ENCODE measurements at places on chromosomes 4 and X. TPM values are rescaled to one million over a fixed set of nuclear protein-coding genes. Genes with fewer than 3 reads are reported as not detected.

DNA sequence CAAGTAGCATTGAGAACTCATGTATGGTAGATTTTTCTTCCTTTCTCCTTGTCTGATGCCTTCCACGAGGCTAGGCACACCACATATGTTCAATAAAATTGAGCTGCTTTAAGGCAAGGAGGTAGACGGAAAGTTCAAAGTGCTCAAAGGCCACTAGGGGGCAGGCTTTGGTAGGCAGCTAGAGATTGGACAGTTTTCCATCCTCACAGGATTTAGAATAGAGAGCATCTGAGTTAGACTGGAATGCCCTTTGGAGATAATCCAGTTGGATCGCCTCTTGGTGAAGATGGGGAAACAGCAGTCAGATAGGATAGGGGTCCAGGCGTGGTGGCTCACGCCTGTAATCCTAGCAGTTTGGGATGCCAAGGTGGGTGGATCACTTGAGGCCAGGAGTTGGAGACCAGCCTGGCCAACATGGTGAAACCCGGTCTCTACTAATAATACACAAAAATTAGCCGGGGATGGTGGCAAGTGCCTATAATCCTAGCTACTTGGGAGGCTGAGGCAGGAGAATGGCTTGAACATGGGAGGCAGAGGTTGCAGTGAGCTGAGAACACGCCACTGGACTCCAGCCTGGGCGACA lies 30.4 kb downstream of the ELF4 start:
- DNase-seq: peak; percentile 69
- H3K27ac ChIP-seq: no peak overlapping the region
- no peaks in the 10 kb centered on the region for H3K36me3 ChIP-seq

- H3K4me1 ChIP-seq: no peaks in the 10 kb centered on the region
- no peak overlapping the region for H3K27ac ChIP-seq
- H3K4me3 ChIP-seq: no peak overlapping the region
- H3K36me3 ChIP-seq: no peaks in the 10 kb centered on the region
- H3K27me3 ChIP-seq: no peaks in the 10 kb centered on the region
Measured at GRCh38 chr4:24831637-24832036, 36.3 kb downstream of the SOD3 start.

DNA sequence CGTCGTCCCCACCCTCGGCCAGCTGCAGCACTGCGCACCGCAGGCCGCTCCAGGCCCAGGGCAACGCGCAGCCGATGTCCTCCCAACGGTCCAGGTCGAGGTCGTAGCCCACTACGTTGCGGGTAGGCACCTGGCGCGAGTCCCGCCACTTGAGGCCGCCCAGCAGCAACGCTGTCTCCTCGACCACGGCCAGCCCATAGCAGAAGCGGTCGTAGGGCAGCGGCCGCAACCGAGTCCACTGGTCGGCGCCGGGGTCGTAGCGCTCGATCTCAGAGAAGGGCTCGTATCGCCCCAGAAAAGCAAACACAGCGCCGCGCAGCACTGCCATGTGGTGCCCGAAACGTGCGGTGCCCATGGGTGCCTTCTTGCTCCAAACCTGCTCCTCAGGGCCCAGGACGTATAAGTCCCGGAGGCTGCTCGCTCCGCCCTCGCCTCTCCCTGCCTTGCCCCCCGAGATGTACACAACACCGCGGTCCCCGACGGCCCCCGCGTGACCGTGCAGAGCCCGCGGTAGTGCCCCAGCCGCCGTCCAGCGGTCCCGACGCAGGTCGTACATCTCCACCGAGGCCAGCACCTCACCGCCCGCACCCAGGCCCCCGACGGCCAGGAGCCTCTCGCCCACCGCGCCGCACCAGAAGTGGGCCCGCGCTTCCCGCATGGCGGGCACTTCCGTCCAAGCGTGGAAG lies 2.1 kb downstream of the KLHL34 start:
- H3K4me3 ChIP-seq: peak overlapping the region; percentile 15
- DNase-seq: peak; percentile 24
- H3K4me1 ChIP-seq: no peaks in the 10 kb centered on the region
- H3K27me3 ChIP-seq: no peaks in the 10 kb centered on the region
- no peak overlapping the region for H3K27ac ChIP-seq

DNA sequence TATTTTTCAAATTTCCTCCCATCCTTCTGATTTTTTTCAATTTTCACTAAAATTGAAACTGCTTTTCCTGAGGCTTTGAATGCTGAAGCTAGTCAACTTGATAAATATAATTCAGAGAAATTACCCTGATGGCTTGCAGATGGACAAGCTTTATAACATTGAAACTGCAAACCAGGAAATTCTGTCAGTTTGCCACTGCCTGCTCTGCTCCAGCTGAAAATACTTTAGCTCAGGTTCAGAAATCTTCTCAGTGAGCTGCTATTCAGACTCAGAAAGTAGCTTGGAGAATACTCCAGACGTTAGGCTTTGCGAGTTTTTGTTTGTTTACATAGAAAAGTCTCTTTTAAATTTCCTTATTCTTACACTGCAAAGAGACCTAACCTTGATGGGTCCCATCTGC lies 1574.7 kb downstream of the STIM2 start:
- H3K4me1 ChIP-seq: no peaks in the 10 kb centered on the region
- H3K27ac ChIP-seq: no peak overlapping the region

GRCh38 chr4:48270951-48271473 lies 1.4 kb upstream of the TEC start:
- no peaks in the 10 kb centered on the region for H3K36me3 ChIP-seq
- DNase-seq: no peak
- H3K27ac ChIP-seq: peak overlapping the region; percentile 75
- H3K27me3 ChIP-seq: no peaks in the 10 kb centered on the region
- H3K4me1 ChIP-seq: peaks cover 16% of the 10 kb centered on the region
- no peak overlapping the region for H3K4me3 ChIP-seq

DNA sequence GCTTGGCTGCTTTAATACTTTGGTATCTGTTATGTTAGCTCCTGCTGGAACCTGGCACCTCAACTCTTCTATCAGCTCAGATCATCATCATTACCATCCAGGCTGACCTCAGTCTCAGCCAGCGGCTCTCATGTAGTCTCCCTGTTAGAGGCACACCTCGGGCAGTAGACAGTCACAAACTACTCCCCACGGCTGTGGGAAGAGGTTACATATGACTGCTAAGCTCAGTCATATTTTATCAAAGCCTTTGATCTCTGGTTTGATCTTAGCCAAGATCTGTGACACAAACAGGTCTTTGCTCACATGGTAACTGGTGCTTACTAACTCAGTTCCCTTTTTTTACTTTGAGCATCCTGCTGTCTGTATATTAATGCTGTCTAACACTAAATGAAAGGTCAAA lies 384.9 kb downstream of the CENPC start:
- H3K4me3 ChIP-seq: no peak overlapping the region
- H3K27ac ChIP-seq: no peak overlapping the region
- no peaks in the 10 kb centered on the region for H3K36me3 ChIP-seq
- no peak for DNase-seq
- no peaks in the 10 kb centered on the region for H3K4me1 ChIP-seq

DNA sequence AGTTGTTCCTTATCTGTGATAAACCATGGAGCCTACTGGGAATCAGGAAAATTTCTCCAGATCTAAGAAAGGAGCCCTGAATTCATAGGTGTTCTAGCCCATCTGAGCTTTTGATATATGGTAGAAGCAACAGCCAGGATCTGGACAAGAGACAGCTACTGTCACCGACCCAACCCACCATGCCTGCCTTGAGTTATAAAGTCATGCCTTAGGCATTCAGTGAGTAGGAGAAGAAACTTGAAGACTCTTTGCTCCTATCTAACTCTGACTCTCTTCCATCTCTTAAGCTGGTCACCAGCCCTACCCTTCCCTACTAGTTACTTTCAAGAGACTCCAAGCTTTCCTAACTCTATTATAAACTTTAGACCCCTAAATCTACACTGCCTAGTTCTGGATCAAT lies 83.9 kb upstream of the FAM9B start:
- H3K27ac ChIP-seq: no peak overlapping the region
- no peaks in the 10 kb centered on the region for H3K27me3 ChIP-seq
- no peaks in the 10 kb centered on the region for H3K36me3 ChIP-seq
- DNase-seq: no peak

DNA sequence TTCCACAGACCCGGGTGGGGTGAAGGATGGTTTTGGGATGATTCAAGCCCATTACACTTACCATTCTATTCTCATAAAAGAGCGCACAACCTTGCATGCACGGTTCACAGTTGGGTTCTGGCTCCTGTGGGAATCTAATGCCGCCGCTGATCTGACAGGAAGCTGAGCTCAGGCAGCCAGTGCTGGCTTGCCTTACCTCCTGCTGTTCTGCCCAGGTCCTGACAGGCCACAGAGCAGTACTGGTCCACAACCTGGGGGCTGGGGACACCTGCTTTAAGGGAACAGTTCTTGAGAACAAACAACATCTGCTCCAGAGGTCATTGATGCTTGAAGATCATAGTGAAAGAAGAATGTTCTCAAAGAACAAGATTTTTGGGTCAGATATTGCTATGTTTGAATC lies 8.0 kb upstream of the HS3ST1 start:
- peak; percentile 27 for DNase-seq
- H3K4me3 ChIP-seq: no peak overlapping the region
- no peaks in the 10 kb centered on the region for H3K36me3 ChIP-seq
- no peaks in the 10 kb centered on the region for H3K27me3 ChIP-seq
- H3K27ac ChIP-seq: peak overlapping the region; percentile 71

- H3K27me3 ChIP-seq: no peaks in the 10 kb centered on the region
- no peak overlapping the region for H3K4me3 ChIP-seq
- no peak overlapping the region for H3K27ac ChIP-seq
Measured at GRCh38 chr4:5753766-5754528, 42.9 kb downstream of the EVC start.

DNA sequence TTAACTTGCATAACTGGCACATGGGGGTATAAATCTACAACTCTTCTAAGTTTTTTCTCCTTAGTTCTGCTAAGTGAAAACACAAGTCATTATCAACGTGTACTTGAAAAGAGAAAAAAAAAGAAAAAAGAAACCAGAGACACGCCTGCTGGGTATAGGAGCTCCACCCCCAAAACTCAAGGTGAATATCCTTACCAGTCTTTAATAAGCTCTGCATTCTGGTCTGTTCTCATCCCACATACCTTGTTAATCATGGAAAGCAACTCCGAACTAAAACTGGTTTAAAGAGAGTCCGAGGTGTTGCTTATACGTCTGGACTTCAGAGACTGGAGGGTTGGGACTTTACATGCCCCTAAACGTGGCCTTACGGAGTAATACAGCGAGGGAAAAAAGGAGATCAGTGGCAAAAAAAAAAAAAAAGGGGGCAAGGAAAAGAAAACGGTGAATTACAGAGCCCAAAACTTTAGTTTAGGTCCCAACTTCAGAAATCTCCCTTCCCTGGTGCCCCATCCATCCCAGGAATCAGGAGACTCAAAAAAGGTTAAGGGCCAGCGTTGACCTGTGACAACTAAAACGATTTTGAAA lies 1.0 kb downstream of the PGRMC2 start:
- no peaks in the 10 kb centered on the region for H3K36me3 ChIP-seq
- no peaks in the 10 kb centered on the region for H3K27me3 ChIP-seq
- H3K27ac ChIP-seq: peak overlapping the region; percentile 61
- peak overlapping the region; percentile 55 for H3K4me3 ChIP-seq
- peak; percentile 52 for DNase-seq

DNA sequence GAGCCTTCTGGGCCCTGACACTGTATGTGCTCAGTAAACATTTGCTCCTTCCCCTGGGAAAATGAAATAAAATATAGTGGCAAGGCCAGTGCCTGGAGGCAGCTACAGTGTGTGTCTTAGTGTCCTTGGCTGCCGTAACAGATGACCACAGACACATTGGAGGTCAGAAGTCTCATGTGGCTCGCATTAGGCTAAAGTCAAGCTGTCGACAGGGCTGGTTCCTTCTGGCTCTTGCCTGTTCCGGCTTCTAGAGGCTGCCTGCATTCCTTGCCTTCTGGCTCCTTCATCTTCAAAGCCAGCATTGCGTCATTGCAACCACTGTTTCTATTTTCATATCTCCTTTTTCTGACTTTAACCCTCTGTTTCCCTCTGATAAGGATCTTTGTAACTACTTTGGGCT lies 83.6 kb upstream of the STX18 start:
- no peaks in the 10 kb centered on the region for H3K36me3 ChIP-seq
- no peaks in the 10 kb centered on the region for H3K27me3 ChIP-seq
- H3K4me3 ChIP-seq: no peak overlapping the region
- DNase-seq: no peak
- H3K4me1 ChIP-seq: no peaks in the 10 kb centered on the region
- no peak overlapping the region for H3K27ac ChIP-seq

GRCh38 chrX:2578864-2579263 lies 78.1 kb upstream of the DHRSX start:
- H3K27me3 ChIP-seq: no peaks in the 10 kb centered on the region
- no peak overlapping the region for H3K4me3 ChIP-seq
- H3K36me3 ChIP-seq: no peaks in the 10 kb centered on the region
- peaks cover 14% of the 10 kb centered on the region for H3K4me1 ChIP-seq
- DNase-seq: no peak

Gene PAGE4
- not detected for polyA plus RNA-seq

Gene GLRA3
- polyA plus RNA-seq: 0.30 TPM

Gene NLRP2B
- not detected for polyA plus RNA-seq

Gene TMPRSS11D
- polyA plus RNA-seq: not detected

Gene GABRB1
- not detected for polyA plus RNA-seq
